Activated naive CD4-positive, alpha-beta T cell treated with anti-CD3 and anti-CD28 coated beads, Interleukin-2, amount 10 ng/mL, durations not matched to agents 5 hours and 36 hours (primary cell): ENCODE measurements at places on chromosomes 7 and 10. TPM values are rescaled to one million over a fixed set of nuclear protein-coding genes. Genes with fewer than 3 reads are reported as not detected.

Gene DYDC2
- total RNA-seq: not detected

Gene HYAL4
- total RNA-seq: not detected

Gene CYP3A5
- total RNA-seq: not detected

Gene SPDYE3
- not detected for total RNA-seq

Gene NPFFR1
- not detected for total RNA-seq

Gene FAM25G
- total RNA-seq: not detected

Gene ZNF398
- total RNA-seq: 16.7 TPM

Gene GJC3
- total RNA-seq: not detected

Gene OPN1SW
- total RNA-seq: not detected

Gene TLX1
- not detected for total RNA-seq

Gene TEX47
- total RNA-seq: not detected

Gene OR2A12
- not detected for total RNA-seq

Gene CTAGE15
- total RNA-seq: not detected

Gene PVRIG
- total RNA-seq: 72.5 TPM

Gene FANK1
- not detected for total RNA-seq

Gene ENO4
- not detected for total RNA-seq

Gene PCLO
- total RNA-seq: not detected

Gene JAZF1
- 5.2 TPM for total RNA-seq

Gene KAZALD1
- total RNA-seq: 0.96 TPM

Gene GBX1
- total RNA-seq: not detected

Gene PGAM2
- not detected for total RNA-seq

Gene EN2
- not detected for total RNA-seq

Gene CPA1
- total RNA-seq: not detected

Gene JCAD
- 0.43 TPM for total RNA-seq

Gene HOXA10
- 0.29 TPM for total RNA-seq

Gene EPO
- total RNA-seq: 0.15 TPM

Gene NEBL
- not detected for total RNA-seq

Gene SAMD9
- total RNA-seq: 38.4 TPM

Gene SLC13A4
- total RNA-seq: not detected

Gene HOXA9
- not detected for total RNA-seq

Gene TUBB8
- not detected for total RNA-seq

Gene TFR2
- 9.4 TPM for total RNA-seq

Gene CHN2
- 6.3 TPM for total RNA-seq

Gene AGR2
- not detected for total RNA-seq
